ENCODE measurements at places on chromosomes 4 and X.

- no peak for DNase-seq
Measured at GRCh38 chr4:180925805-180926204, 1317.4 kb upstream of the TENM3 start.

GRCh38 chr4:39170301-39170700, 12.0 kb upstream of the WDR19 start:
- no peak for DNase-seq

DNA sequence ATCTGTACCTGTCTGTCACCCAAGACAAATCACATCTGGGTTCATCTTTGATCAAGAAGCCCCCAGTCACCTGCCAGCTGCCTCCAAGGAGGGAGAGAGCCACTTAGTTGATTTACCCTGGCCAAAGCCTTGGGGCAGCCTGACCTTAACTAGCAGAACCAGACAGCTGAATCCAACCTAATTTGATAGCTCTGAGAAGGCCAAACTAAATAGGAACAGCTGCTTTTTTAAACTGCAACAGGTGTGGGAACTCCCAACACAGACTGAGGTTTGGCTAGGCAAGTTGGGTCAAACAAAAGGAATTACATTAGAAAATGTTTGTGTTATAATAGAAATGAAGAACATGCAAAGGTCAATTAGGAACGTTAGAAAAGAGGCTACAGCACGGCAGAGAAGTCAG, 375.7 kb downstream of the NLGN4X start:
- DNase-seq, result no peak

DNA sequence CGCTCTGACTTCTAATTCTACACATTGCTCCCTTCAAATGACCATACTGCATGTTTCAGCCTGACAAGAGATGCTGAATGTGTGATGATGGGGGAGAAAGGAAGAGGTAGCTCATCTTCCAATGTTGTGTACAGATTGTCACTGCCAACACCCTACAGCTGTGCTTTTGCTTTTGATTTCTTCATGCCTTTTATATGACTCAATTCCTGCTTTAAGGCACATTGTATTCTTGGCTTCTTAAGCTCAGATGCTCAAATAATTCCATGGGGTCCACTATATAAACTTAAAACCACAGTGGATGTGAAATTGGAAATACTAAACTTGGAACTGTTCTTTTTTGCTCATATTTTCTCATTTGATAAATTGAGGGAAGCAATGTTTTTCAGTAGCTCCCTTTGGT, 183.2 kb upstream of the WDFY3 start:
- no peak for DNase-seq

DNA sequence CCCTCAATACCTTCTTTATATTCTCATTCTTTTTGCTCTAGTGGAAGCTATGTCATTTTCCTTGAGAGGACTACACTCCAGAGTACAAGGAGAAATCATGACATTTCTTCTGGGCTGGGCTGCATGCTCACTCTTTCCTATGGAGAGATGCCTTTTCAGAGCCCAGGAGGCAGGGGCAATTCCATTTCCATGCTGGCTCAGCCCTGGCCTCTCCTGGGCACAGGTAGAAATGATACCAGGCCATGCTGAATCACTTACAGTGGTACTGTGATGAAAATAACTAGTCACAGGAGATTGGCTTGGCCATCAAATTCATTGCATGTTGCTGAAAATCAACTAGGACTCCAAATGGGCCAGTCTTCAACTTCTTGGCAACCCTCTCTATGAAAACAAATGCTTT, 34.0 kb upstream of the PPARGC1A start:
- DNase-seq, result no peak

DNA sequence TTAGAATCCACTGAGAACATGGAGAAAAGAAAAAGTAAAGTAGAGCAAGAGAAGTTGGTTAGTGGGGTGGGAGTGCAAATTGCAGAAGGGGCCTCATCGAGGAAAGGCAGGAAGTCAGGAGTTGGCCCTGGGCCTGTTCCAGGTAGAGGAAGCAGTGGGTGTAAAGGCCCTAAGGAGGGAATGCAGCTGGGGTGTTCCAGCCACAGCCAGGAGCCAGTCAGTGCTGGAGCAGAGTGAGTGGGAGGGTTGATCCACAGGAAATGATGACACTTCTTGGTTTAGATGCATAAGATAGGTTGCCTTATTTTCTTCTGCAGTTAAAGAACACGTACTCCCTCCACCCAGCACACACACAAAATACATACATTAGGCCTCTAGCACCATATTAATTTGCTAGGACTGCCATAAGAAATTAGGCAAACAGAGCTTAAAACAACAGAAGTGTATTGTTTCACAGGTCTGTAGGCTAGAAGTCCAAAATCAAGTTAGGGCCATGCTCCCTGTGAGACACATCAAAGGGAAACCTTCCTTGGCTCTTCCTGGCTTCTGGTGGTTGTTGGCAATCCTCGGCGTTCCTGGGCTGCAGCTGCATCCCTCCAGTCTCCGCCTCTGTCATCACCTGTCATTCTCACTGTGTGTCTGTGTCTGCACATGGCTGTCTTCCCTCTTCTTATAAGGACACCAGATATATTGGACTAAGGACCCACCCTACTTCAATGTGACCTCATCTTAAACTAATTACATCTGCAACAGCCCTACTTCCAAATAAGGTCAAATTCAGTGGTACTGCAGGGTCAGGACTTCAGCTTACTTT, 205.9 kb downstream of the AASDH start:
- DNase-seq, result no peak

GRCh38 chr4:1990348-1990645, 18.5 kb downstream of the NELFA start:
- no peak for DNase-seq

Data from activated gamma-delta T cell treated with Interleukin-2 at 50 U/mL for 16 hours (primary cell).